ENCODE measurements at places on chromosomes 16 and 17.

DNA sequence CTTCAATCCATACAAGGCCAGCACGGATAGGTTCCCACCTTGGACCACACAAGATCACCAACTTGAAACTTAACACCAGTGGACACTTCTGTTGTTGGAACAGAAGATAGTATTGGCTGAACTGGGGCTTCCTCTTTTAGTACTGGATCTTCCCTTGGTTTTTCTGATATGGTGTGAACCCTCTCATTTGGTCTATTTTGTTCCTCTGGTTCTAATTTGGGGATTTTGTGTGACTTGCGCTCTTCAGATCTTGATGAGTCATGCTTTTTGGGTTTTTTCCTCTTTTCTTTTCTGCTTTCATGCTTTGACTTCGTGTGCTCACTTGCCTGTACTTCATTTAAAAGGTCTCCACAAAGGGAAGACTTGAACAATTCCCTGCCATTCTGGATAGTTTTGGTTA, 39.0 kb downstream of the SOST start:
- no peak for DNase-seq

DNA sequence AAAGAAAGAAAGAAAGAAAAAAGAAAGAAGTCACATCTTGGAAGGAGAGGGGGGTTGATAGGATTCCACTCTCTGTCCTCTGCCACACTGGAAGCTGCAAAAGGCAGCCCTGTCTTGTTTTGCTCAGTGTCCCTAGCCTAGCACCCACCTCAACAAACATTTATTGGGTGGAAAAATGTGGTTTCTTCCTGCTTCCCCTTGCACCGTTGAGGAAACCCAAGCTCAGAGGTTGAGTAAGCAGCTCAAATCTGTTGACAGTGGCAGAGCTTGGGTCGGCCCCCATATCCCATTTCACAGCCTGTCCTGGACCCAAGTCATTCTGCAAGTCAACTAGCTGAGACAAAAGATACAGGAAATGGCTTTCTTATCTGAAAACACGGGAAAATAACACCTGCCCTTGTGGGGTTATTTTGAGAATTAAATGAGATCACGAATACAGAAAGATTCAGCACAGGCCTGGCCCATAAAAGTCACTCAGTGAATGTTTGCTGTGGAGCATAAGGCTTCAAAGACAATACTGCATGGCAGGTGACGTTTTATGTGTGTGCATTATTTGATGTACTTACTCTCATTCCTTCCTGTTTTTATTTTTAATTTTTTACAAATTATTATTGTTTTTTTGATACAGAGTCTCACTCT, 63.6 kb downstream of the SCNN1B start:
- no peak for DNase-seq

GRCh38 chr17:1206026-1206777, 26.4 kb upstream of the ABR start:
- no peak for DNase-seq

DNA sequence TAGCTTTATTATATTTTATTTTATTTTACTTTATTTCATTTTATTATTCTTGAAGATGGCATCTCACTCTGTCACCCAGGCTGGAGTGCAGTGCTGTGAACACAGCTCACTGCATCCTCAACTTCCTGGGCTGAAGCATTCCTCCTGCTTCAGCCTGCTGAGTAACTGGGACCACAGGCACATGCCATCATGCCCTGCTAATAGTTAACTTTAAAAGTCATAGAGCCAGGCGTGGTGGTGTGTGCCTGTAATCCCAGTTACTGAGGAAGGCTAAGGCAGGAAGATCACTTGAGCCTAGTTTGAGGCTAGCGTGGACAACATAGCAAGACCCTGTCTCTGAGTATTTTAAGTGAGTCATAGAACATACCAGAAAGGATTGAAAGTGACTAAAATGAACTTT, 38.7 kb downstream of the ESRP2 start:
- no peak for DNase-seq

GRCh38 chr16:13298666-13299065, 397.3 kb downstream of the SHISA9 start:
- no peak for DNase-seq

- DNase-seq = no peak
These were observed 193.4 kb downstream of the FOXL1 start for GRCh38 chr16:86771506-86772460.

GRCh38 chr17:4344926-4345325, 21.5 kb downstream of the UBE2G1 start:
- DNase-seq = no peak

DNA sequence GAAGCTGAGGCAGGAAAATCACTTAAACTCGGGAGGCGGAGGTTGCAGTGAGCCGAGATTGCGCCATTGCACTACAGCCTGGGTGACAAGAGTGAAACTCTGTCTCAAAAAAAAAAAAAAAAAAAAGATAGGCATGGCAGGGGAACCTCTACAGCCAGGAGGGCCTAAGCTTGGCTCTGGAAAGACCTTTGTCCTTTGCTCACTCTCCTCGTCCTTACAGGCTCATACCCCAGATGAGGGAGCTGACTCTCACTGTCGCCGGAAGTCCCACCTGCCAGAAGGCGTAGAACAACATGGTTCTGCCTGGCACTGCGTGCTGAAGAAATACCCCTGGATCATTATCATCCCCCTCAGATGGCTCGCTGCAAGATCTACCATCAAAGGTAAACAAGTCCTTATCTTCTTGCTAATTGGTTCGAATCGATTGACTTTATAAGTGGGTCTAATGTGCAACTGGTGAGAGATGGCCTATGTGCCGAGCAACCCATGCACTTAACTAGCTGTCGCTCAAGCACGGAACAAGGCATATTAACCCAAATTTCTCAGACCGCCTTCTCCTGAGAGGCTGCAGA, 29.7 kb downstream of the RTN4RL1 start:
- no peak for DNase-seq

GRCh38 chr16:67963662-67964321, 4.6 kb downstream of the SLC12A4 start:
- no peak for DNase-seq

- DNase-seq = no peak
These were observed 31.7 kb downstream of the CCDC57 start for GRCh38 chr17:82180776-82181528.
